Activated CD4-positive, alpha-beta memory T cell treated with anti-CD3 and anti-CD28 coated beads for 36 hours (primary cell): ENCODE measurements at places on chromosomes 1 and 21.
A peak's percentile ranks its signal among the peaks of the same experiment; 100 is the strongest.

DNA sequence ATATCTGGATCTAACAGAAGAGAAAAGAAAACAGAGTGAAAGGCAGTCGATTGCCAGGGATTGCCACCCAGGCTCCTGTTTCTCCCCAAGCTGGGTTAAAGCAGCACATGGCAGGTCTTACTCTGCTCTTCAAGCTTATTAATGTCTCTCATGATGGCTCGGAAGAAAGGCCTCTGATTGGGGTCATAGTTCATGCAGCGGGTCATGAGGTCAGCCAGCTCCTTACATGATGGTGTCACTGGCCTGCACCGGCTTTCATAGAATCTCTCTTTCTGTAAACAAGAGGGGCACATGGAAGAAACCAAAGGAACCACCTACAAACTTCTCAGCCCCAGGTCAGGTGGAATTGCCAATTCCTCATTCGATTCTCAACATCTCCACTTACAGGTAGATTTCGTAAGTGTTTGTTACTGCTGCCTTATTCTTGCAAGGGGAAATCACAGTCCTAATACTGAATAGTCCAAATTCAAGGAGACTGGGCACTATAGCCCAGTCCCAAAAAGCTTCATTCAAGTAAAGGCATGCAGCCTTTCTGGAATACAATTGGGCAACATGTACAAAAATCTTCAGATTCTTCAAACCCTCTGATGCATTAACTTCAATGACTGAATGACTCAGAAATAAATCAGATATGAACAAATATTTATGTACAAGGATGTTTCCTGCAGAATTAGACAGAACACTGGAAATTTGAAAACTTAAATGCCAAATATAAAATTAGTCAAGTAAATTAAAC, 96.6 kb downstream of the RAVER2 start:
- H3K27ac ChIP-seq: no peak overlapping the region
- no peaks in the 10 kb centered on the region for H3K4me1 ChIP-seq
- DNase-seq: no peak
- H3K36me3 ChIP-seq: peaks cover 42% of the 10 kb centered on the region
- no peaks in the 10 kb centered on the region for H3K27me3 ChIP-seq

GRCh38 chr1:170407581-170407980, 124.4 kb upstream of the GORAB start:
- no peaks in the 10 kb centered on the region for H3K4me1 ChIP-seq
- H3K36me3 ChIP-seq: no peaks in the 10 kb centered on the region
- H3K27me3 ChIP-seq: peaks cover 12% of the 10 kb centered on the region
- DNase-seq: no peak
- H3K27ac ChIP-seq: no peak overlapping the region

DNA sequence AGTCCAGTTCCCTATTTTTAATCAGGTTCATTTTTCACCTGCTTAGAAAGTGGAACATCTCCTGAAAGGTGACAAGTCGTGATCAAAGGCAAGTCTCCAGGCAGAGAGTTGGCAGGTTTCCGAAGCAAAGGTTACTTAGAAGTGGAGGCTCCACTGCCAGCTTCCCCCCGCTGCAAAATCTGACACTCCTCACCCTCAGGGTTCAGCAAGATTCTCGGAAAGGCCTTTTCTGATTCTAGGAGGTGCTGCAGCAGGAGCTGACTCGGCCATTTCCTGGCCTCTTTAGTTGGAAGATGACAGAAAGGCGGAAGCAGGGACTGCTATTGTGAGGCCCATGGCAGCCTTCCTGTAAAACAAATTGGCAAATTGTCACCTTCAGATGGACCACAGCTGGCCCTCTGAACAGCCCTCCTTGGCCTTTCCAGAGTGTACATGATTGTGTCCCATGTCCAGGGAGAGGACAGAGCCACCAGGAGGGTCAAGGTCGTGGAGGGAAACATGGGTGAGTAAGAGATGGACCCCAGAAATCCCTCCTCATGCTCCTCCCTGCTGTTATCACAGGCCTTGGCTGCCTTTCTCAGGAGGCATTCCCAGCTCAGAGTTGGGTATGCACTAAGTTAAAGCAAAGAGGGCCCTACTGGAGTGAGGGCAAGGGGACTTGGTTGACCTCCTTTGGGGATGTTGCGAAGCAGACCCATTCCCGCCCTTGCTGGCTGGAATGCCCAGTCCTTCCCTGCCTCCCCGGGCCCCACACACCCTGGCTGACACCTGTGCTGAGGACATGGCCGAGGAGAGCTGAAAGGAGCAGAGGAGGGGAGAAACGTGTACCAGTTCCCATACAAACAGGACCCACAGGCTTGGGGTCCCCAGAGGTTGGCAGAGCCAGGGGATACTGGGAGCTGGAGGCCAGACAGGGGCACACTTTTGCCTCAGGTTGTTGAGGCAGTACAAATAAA, 115.5 kb upstream of the IRF2BP2 start:
- H3K27me3 ChIP-seq: no peaks in the 10 kb centered on the region
- peak overlapping the region; percentile 96 for H3K27ac ChIP-seq
- H3K4me3 ChIP-seq: peak overlapping the region; percentile 60

GRCh38 chr1:18941221-18942141, 15.0 kb downstream of the IFFO2 start:
- peaks cover 77% of the 10 kb centered on the region for H3K4me1 ChIP-seq
- no peak overlapping the region for H3K27ac ChIP-seq
- DNase-seq: no peak
- H3K36me3 ChIP-seq: peaks cover 3% of the 10 kb centered on the region
- H3K27me3 ChIP-seq: no peaks in the 10 kb centered on the region
- no peak overlapping the region for H3K4me3 ChIP-seq
